ENCODE measurements at places on chromosomes 2 and 18.

DNA sequence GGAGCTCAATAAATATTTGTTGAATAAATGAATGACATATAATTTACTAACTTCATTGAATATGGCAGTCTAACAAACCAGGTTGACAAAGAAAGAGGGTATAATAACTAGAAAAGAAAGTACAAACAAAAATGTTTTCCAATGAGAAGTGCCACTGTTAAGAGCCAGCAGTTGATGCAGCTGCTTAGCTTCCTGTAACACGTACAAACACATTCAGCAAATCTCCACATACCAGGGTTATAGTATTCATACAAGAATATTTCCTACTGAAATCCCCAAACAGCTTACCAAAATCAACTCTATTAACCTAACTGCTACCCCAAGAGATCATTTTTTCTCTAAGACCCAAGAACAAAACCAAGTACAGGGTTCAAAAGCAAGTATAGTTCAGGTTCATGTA is 77.7 kb downstream of the THADA start:
- DNase-seq = no peak

DNA sequence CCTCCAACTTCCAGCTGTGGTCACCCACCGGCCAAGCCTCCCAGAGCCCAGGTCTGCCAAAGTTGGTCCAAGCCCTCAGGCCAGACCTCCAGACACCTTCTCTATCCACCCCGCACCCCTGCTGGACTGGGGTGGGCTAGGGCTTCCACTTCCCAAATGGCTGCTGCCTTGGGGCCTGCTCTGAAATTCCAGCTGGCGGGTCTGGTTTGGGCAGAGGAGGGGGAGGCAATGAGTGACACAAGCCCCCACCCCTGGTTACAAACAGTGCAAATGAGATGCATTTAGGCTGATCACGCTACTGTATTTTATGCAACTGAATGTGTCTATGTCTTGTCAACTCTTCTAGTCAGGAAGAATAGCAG is 14.6 kb downstream of the POU3F3 start:
- no peak for DNase-seq

GRCh38 chr18:5879479-5879882 is 15.8 kb downstream of the TMEM200C start:
- DNase-seq = peak; percentile 15

DNA sequence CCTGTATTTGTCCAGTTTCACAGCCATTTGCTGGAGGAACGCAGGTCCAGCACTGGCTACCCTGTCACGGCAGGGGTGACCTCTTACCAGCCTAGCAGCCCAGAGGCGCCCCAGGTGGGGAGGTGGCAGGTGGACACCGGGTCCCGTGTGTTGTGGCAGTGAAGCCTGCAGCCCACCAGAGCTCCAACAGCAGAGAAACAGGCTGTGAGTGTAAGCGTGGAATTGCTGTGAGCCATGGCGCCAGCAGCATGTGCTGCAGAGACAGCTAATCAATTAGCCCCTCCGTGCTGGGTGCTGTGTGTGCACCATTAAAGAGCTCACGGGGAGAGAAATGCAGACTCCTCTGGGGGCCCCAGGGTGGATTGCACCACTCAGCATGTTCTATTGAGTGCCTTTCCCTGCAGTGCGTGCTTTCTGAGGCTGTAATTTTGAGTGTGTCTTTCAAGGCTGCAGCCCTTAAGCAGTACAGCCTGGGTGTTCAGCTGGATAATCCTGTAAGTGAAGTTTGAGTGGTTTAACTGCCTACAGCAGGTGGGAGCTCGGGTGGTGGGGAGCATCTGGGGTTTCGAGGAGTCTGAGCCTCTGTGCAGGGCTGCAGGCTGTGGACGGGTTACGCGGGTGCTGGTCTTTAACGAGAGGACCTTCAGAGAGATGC is 15.9 kb downstream of the RTP5 start:
- DNase-seq = no peak

DNA sequence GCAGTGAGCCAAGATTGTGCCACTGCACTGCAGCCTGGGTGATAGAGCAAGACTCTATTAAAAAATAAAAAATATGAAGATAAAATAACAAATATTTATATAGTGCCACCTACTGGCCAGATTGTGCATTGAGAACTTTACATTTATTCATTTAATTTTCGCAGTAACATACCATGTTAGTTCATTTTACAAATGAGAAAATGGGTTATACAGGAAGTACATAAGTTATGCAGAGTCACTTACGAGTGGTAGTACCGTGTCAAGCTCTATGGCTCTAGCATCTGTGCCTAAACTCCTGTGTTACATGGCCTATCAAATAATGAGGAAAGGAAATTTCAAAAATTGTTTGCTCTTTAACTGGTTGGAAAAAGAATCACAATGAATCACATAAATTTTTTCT is 27.9 kb downstream of the RIF1 start:
- DNase-seq = peak; percentile 45

GRCh38 chr2:197322724-197323720 is 12.4 kb upstream of the ANKRD44 start:
- DNase-seq = no peak

- no peak for DNase-seq
Measured at GRCh38 chr2:10141736-10142639, 19.4 kb downstream of the RRM2 start.

DNA sequence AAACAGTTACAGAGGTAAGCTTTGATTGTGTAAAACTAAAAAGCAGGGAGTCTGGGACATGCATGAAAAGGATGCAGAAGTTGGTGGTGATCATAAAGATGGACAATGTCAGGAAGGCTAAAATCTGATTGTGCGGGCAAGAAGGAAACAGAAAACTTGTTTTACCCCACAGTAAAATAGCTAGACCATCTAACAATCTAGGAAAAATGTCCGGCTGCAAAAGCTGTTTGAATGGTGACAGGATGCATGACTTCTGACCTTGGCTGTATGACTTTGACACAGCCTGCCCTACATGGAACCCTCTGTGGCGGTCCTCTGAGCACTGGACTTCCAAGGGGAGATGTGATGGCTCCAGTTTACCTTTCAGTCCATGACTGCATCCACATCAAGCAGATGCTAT is 93.6 kb downstream of the RAPH1 start:
- no peak for DNase-seq

- no peak for DNase-seq
Measured at GRCh38 chr2:218859988-218860831, 605 bp downstream of the WNT6 start.

DNA sequence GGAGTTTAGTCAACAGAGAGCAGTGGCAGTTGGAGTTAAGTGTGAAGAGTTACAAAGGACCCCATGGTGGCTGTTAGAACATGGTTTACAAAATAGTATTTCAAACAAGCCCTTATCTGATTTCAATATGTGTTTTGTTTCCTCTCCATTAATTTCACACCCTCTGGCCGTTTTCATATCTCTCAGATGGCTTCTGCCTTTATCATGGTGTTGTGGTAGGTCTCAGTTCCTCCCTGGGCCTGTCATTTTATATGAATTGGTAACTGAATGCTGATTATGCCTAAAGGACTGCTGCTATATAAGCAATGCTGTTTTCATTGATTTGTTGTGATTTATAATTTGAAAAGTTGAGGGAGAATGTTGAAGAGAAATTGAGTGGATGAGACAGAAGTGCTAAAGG is 686.7 kb downstream of the NYAP2 start:
- DNase-seq = no peak

GRCh38 chr2:216389570-216389969 is 17.3 kb upstream of the MARCHF4 start:
- no peak for DNase-seq

DNA sequence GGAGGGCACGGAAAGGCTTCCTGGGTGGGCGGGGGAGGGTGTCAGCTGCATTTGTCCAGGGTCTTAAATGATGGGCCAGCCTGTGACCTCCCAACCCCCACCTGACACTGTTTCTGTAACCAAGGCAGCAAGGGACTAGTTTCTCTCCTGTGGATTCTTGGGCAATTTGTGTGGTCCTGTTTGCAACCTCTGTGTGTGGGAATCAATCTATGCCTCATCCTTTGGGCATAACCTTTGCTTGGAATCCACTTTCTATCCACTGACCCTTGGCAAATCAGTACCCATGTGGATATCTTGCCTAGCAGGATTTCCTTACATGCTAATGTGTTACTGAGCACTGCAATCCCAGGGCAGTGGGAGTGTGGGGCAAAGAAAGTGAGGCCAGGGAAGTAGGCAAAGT is 54.1 kb downstream of the GPR39 start:
- DNase-seq = no peak

GRCh38 chr18:25256439-25256838 is 95.5 kb downstream of the ZNF521 start:
- no peak for DNase-seq

GRCh38 chr2:64466478-64467085 is 12.6 kb downstream of the LGALSL start:
- no peak for DNase-seq

- no peak for DNase-seq
Measured at GRCh38 chr2:239184179-239184578, 216.6 kb downstream of the HDAC4 start.

- DNase-seq = no peak
Measured at GRCh38 chr2:111522231-111522768, 361.7 kb downstream of the ANAPC1 start.

DNA sequence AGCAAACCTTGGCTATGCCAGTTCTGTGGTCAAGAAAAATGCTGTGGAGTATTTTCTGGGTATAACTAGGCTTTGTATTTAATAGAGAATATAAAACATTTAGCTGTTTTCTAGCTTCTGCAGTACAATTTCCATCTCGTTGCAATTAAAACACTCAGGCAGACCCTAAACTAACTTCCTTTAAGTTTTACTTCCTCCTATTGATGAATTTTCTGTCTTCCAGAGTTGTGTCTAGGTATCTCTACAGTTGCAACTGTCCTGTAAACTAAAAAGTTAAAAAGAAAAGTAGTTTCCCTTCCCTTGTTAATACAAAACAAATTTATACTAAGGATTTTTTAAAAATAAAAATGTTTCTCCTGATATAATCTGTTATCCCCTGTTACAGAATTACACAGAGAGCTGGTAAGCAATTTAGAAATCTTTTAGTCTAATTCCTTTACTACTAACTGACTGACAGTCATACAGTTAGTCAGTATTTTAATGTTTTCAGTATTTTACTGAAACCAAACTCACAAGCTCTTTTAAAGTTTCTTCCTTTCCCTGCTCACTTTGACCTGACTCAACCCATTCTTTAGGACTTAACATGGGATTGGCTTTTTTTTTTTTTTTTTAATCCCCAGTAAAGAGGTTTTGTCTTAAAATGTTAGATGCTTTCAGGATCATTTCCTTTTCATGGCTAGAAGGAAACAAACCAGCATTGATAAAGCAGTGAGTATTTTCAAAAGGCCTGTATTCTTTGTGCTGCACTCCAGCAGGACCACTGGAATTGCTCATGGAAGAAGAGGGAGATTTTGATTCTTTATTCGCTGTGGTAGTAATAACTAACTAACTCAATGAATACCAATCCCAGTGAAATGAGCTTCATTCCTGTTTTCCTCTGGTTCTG is 22.9 kb downstream of the ITGAV start:
- DNase-seq = no peak

GRCh38 chr2:219634171-219634940 is 6.9 kb downstream of the SLC4A3 start:
- DNase-seq = no peak

- no peak for DNase-seq
Measured at GRCh38 chr2:893311-893710, 57.3 kb upstream of the SNTG2 start.

- no peak for DNase-seq
Measured at GRCh38 chr18:27749194-27749593, 427.7 kb downstream of the CDH2 start.

DNA sequence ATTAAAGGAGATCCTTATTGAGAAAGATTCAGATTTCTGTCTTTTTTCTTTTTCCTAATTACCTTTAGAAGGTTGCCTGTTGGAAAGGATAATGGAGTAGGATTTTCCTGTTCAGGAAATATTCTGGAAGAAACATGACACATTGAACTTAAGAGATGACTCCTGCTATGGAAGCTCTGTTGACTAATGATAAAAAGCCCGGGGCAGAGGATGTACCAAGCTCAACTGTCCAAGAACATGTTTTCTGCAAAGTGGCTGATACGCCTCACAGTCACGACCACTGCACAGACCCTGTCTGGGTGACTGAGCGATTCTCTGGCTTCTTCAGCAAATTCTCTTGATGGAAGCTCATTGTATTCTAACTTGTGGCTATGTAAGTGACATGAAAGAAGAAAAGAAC is 86.2 kb upstream of the THOC1 start:
- no peak for DNase-seq

GRCh38 chr2:148279216-148279615 is 258.3 kb downstream of the MBD5 start:
- no peak for DNase-seq

DNA sequence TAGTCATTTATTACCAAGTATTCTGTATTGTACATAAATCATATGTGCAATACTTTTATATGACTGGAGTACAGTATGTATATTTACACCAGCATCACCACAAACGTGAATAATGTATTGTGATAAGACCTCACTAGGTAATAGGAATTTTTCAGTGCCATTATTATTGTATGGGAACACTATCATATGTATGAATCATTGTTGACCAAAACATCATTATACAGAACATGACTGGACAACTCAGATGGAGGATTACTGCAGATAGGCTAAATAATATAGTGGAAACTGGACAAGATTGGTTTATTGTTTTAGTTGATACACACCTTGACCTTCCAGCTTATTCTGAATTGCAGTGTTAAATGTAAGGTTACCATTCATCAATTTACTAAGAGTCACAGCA is 33.4 kb downstream of the VAPA start:
- DNase-seq = no peak

DNA sequence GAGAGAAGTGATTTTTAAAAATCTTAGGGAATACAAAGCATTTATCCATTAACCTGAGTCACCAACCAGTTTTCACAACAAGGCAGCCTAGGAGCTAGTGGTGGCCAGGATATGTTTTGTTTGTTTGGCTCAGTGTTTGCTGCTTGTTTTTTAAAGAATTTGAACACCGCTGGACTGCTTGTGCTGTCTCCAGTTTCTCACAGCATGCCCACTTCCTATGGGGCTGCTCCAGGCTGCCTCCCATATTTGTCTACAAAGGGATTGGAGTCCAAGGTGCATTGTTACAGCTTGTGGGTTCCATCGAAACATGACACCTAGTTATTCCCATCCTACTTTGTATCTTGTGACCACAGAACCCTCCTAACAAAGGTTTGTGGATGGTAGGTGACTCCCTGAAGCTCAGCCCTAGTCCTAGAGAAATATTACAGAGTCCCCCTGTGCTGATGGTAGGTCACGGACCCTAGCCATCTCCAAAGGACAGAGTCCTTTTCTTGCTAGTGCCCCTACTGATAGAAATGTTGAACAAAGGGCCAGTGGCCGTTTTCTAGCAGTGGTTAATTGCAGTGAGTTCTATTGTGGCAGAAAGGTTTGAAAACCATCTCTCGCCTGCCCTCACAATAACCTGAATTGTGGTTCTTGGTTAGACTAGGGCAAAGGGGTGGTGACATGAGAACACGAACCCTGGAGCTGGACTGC is 23.2 kb downstream of the GPR39 start:
- no peak for DNase-seq

- no peak for DNase-seq
Measured at GRCh38 chr2:74873012-74873665, 39.2 kb downstream of the HK2 start.
